ENCODE measurements at places on chromosomes 4 and X. TPM values are rescaled to one million over a fixed set of nuclear protein-coding genes. Genes with fewer than 3 reads are reported as not detected.

DNA sequence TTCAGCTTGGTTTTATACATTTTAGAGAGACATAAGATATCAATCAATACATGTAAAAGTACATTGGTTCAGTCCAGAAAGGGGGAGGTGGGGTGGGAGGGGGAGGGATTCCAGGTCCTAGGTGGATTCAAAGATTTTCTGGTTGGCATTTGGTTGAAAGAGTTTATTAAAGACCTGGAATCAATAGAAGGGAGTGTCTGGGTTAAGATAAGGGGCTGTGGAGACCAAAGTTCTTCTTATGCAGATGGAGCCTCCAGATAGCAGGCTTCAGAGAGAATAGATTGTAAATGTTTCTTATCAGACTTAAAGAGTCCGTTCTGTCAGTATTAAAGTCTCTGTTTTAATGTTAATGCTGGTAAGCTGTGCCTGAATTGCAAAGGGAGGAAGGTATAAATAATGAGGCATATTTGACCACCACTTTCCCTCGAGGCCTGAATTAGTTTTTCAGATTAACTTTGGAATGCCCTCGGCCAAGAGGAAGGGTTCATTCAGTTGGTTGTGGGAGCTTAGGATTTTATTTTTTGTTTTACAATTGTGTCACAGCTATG is 169.9 kb downstream of the AASDH start:
- DNase-seq, result no peak
- H3K4me3 ChIP-seq, result no peak overlapping the region
- no peak overlapping the region for H3K27ac ChIP-seq
- no peaks in the 10 kb centered on the region for H3K27me3 ChIP-seq
- H3K4me1 ChIP-seq, result no peaks in the 10 kb centered on the region

DNA sequence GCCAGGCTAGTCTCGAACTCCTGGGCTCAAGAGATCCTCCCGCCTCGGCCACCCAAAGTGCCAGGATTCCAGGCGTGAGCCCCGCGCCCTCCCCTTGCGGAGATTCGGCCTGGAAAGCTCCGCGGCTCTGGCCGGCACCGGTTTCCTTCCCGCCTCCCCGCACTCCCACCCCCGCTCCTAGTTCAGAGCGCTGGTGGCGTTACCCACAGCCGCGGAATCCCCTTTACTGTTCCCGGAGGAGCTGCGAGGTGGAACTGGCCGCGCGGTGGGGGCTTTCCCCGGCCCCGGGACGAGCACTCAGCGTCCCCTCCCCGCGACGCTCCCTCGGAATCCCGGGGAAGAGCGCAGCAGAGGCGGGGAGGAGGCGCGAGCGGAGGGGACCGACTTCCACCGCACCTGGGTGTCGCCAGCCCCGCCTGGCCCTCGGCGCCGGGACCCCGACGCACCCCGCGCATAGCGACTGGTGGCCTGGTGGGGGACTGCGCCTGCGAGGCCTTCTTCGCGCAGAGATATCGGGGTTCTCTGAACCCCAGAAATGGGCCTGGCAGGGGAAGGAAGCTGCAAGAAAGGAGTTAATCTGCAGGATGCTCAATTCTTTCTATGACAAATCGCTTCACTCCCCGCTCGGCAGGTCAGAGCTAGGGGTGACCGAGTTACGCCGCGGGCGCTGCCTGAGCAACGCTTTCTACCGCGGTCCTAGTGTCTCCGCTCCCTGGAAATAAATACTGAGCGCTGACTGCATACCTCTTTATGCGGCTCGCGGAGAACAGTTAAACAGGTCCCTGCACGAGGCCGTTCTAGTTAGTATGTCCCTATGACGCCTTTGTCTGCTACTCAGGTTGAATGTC is 14.6 kb upstream of the SLC25A4 start:
- peak overlapping the region; percentile 77 for H3K4me3 ChIP-seq
- H3K27me3 ChIP-seq, result peaks cover 42% of the 10 kb centered on the region
- no peaks in the 10 kb centered on the region for H3K36me3 ChIP-seq
- no peak for DNase-seq

DNA sequence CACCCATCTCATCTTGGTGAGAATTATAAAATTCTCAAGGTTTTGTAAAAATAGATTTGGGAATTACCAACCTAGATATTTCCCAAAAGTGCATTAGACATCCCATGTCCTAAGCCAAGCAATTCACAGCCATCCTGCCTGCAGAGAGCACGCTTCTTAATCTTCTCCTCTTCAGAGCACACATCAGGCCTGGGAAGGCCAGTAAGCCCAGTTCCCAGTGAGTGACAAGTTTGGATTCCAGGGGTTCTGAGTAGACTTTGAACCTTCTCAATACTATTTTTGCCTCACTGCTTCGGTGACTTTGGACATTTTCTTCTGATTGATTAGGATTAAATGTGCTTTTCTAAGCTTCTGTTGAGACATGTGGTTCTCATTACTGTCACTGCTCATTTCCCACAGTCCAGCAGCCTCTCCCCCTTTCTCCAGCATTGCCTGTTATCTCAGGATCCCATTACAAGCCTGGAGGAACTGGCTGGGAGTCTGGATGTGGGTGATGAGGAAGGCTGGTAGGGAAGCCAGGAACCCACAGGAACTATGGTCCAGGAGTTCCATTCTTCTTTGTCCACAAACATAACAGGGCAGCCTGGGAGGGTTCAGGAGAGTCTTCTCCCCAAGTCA is 56.4 kb upstream of the TMEM150C start:
- H3K4me3 ChIP-seq, result no peak overlapping the region
- H3K27ac ChIP-seq, result no peak overlapping the region
- H3K27me3 ChIP-seq, result no peaks in the 10 kb centered on the region
- DNase-seq, result no peak
- no peaks in the 10 kb centered on the region for H3K4me1 ChIP-seq
- no peaks in the 10 kb centered on the region for H3K36me3 ChIP-seq

DNA sequence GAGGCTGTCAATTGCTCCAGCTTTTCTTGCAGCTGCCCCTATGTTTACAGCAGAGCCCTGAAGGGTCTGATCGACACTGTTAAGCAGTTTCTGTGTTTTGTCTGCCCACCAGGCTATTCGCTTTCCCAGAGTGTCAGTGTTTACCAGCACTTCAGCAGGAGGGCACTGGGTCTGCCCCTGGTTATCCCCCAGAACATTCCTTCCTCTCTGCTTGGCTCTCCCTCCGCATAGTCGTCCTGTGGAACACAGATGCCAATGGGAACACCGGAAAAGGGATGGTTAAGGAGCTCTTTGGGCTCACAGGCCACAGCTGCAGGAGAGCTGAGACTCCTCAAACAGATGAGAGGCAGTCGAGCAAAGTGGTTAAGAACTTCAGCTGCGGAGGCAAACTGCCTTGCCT is 71.3 kb upstream of the FBXW7 start:
- peaks cover 3% of the 10 kb centered on the region for H3K4me1 ChIP-seq
- no peak overlapping the region for H3K4me3 ChIP-seq
- no peak for DNase-seq
- no peaks in the 10 kb centered on the region for H3K36me3 ChIP-seq
- H3K27me3 ChIP-seq, result no peaks in the 10 kb centered on the region

- H3K27ac ChIP-seq, result no peak overlapping the region
- no peaks in the 10 kb centered on the region for H3K4me1 ChIP-seq
- no peaks in the 10 kb centered on the region for H3K27me3 ChIP-seq
- no peak for DNase-seq
- no peak overlapping the region for H3K4me3 ChIP-seq
These were observed 3.2 kb upstream of the AREG start for GRCh38 chr4:74441744-74442143.

DNA sequence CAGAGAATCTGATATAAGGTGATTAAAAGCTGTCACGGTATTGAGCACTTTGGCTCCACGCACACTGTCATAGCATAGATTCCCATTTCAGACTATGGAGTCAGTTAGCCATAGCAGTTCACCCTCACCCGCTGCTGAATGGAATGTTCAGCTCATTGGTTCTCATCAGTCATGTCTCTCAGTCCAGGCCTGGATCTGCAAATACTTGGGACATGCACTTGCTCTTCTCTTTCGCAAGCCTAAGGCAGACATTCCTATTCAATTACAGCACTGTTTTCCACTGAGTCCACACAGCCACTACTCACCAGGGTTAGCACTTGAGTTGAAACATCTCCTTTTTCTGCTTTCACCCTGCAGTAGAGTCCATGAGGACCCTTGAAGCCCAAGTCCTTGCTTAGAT is 30.6 kb upstream of the SCML1 start:
- H3K4me1 ChIP-seq, result no peaks in the 10 kb centered on the region
- no peaks in the 10 kb centered on the region for H3K36me3 ChIP-seq
- H3K27me3 ChIP-seq, result no peaks in the 10 kb centered on the region
- DNase-seq, result no peak

GRCh38 chr4:42480281-42480680 is 83.0 kb downstream of the SHISA3 start:
- H3K27ac ChIP-seq, result no peak overlapping the region
- no peaks in the 10 kb centered on the region for H3K4me1 ChIP-seq
- H3K36me3 ChIP-seq, result no peaks in the 10 kb centered on the region
- H3K27me3 ChIP-seq, result no peaks in the 10 kb centered on the region
- no peak for DNase-seq

DNA sequence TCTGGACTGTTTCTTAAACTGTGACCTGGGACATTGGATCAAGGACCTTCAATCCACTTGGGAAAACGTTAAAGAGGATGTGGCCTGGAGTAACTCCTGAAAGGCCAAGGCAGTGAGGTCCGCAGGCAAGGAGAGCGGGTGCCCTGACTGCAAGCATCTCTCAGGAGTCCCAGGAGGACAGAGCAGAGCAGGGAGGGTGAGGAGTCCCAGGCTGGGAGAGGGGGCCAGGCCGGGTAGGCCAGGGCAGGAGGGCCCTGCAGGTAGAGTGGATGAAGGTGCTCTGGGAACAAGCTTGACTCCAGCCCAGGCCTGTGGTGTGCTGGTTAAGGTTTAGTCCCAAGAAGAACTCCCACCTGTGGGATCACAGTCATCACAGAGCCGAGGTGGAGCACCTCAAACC is 13.8 kb downstream of the PNMA6E start:
- no peak overlapping the region for H3K27ac ChIP-seq
- no peaks in the 10 kb centered on the region for H3K27me3 ChIP-seq
- no peak overlapping the region for H3K4me3 ChIP-seq
- H3K4me1 ChIP-seq, result no peaks in the 10 kb centered on the region
- no peaks in the 10 kb centered on the region for H3K36me3 ChIP-seq

DNA sequence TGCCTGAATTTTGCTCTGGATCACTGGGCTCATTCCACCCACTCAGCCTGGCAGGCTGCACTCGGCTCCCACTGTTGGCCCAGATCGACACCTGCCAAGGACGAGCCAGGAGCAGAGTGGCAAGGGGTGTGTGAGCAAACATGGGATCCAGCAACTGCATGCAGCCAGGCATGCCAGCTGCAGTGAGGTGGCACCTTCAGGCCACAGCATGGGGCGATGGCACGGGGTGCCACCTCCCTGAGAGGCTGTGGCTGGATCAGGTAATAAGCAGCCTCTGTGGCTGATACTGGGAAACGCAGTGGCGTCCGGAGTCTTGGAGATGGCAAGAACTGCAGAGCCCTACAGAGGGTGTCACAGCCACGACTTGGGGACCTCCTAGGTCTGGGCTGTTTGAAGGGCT is 244.5 kb upstream of the FSTL5 start:
- no peaks in the 10 kb centered on the region for H3K27me3 ChIP-seq
- no peak overlapping the region for H3K27ac ChIP-seq
- H3K4me1 ChIP-seq, result no peaks in the 10 kb centered on the region
- DNase-seq, result no peak
- H3K4me3 ChIP-seq, result no peak overlapping the region

GRCh38 chrX:69031181-69031580 is 134.1 kb downstream of the PJA1 start:
- no peak overlapping the region for H3K4me3 ChIP-seq
- H3K4me1 ChIP-seq, result peaks cover 40% of the 10 kb centered on the region
- H3K27me3 ChIP-seq, result no peaks in the 10 kb centered on the region

Gene DCTD
- 60.9 TPM for total RNA-seq

- no peak overlapping the region for H3K4me3 ChIP-seq
- no peaks in the 10 kb centered on the region for H3K27me3 ChIP-seq
- no peaks in the 10 kb centered on the region for H3K4me1 ChIP-seq
- H3K36me3 ChIP-seq, result no peaks in the 10 kb centered on the region
- no peak overlapping the region for H3K27ac ChIP-seq
These were observed 126.6 kb downstream of the PPP4R3C start for GRCh38 chrX:27336466-27337091.

Gene PDCL2
- total RNA-seq, result not detected

GRCh38 chrX:17994429-17994828 is 133.3 kb upstream of the RAI2 start:
- no peak for DNase-seq
- no peak overlapping the region for H3K4me3 ChIP-seq
- H3K4me1 ChIP-seq, result no peaks in the 10 kb centered on the region
- H3K36me3 ChIP-seq, result no peaks in the 10 kb centered on the region
- no peak overlapping the region for H3K27ac ChIP-seq

GRCh38 chr4:7044137-7044930 is 1.2 kb downstream of the TADA2B start:
- no peak for DNase-seq
- peak overlapping the region; percentile 93 for H3K27ac ChIP-seq
- no peaks in the 10 kb centered on the region for H3K27me3 ChIP-seq
- H3K4me1 ChIP-seq, result peaks cover 60% of the 10 kb centered on the region
- H3K36me3 ChIP-seq, result no peaks in the 10 kb centered on the region

Gene TCEAL7
- 6.3 TPM for total RNA-seq

- H3K4me1 ChIP-seq, result no peaks in the 10 kb centered on the region
- H3K27me3 ChIP-seq, result no peaks in the 10 kb centered on the region
- H3K36me3 ChIP-seq, result no peaks in the 10 kb centered on the region
- H3K27ac ChIP-seq, result no peak overlapping the region
These were observed 75.9 kb upstream of the ATP8A1 start for GRCh38 chr4:42732776-42733175.

Gene RRH
- not detected for total RNA-seq

DNA sequence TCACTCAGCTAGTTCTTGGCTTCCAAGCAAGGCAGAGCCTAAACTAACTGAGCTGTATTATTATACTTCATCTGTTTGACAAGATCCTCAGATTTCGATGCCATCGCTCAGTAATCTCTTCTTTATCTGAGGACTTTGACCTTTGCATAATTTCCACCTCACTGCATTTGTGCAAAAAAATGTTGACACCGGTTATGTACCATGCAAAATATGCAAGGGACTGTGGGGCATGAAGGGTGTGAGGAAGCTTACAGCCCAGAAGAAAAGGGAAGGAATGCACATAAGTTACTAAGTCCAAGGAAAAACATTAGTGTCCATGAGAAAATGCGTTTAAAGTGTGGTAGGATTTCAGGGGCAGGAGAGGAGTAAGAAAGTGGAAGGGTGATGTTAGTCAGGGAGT is 295.4 kb downstream of the PACRGL start:
- no peaks in the 10 kb centered on the region for H3K36me3 ChIP-seq
- DNase-seq, result no peak
- H3K27me3 ChIP-seq, result no peaks in the 10 kb centered on the region
- no peaks in the 10 kb centered on the region for H3K4me1 ChIP-seq
- no peak overlapping the region for H3K4me3 ChIP-seq

DNA sequence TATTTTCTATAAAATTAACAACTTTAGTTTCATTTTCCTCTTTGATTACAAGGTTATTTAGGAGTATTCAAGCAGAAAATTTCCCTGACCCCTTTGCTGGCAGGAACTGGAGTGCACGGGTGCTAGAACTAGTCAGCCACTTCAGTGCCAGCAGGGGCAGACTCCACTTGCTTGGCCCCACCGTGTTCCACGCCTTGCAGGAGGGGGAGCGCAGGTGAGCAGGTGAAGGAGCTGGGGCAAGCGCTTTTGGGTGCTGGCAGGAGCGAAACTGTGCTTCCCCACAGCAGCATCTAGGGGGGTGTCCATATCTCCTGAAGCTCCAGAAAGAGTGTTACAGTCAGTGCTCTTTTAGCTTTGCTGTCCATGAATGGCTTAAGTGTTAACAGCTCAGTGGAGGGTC is 45.5 kb downstream of the MID2 start:
- no peak overlapping the region for H3K4me3 ChIP-seq
- H3K27ac ChIP-seq, result no peak overlapping the region
- DNase-seq, result no peak
- H3K36me3 ChIP-seq, result no peaks in the 10 kb centered on the region
- no peaks in the 10 kb centered on the region for H3K27me3 ChIP-seq
- H3K4me1 ChIP-seq, result no peaks in the 10 kb centered on the region

Gene NLRP2B
- total RNA-seq, result not detected

Data from esophagus squamous epithelium (tissue), 5 donors.